ENCODE measurements at places on chromosomes 7 and 10.

DNA sequence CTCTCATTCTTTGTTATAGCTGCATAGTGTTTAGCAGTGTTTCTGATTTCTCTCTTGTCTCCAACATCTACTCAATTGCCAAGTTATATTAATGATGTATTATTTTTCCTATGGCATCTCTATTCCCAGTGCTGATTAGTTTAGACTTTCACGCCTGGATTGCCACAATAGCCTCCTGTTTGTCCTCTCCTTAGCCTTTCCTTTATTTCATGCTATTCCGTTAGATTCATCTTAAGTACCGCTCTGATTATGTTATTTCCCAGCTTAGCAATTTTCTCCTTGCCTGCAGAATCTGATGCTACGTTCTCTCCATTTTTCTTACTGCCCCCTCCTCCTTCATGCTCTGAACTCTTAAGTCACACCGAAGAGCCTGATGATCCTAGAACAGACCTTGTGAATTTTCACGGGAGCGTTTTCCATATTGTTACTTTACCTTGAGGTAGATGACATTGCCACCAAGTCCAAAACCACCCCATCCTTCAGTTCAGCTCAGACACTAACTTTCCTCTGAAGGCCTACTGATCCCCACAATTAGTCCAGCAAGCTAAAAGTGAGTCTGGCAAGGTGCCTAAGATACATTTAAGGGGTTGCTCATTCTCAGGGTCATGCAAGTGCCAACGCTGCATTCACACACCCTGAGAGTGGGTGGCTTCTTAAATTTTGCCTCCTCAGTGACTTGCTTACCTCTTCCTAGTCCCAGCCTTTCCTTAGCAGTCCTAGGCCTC, 6.6 kb upstream of the NRF1 start:
- DNase-seq = no peak

DNA sequence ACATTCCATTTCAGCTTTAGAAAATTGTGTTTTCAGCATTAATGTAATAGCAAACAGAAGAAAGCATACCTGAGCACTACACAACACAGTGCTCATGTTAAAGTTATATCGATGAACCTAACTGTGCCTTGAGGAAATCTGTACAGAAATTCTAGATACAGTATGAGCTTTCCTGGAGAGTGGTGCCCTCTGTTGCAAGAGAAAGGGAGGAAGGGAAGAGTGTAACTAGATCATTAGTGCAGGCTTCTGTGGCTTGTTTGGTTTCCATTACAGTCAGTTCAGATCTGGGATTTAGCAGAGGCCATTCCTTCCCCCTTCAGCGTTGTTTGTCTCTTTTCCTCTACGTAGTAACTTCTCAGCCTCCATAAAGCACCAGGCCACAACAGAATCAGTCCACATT, 139.7 kb downstream of the HTR7 start:
- DNase-seq = peak; percentile 8

GRCh38 chr10:21494191-21495001, 31.1 kb downstream of the SKIDA1 start:
- peak; percentile 41 for DNase-seq

- no peak for DNase-seq
Observed at GRCh38 chr7:150562919-150563318, 4.3 kb upstream of the GIMAP4 start.

- DNase-seq = no peak
Observed at GRCh38 chr7:4742852-4743251, 32.6 kb upstream of the AP5Z1 start.

- DNase-seq = no peak
Observed at GRCh38 chr10:5292196-5292735, 72.5 kb upstream of the UCN3 start.

DNA sequence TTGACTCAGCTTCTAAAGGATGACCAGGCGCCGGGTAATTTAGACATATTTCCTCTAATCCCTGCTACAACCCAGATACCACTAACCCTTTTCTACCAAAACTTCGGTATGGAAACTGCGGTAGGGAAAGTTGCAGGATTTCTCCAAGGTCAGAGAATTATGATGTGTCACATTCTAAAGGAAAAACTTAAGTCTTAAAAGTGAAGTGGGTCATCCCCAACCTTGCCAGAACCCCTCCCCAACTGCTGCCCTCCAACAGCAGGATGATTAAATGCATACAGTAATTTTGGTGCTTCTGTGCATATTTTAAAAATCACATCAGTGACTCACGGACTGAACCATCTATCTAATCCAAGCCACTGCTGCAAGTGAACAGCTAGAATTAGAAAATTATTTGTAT, 52.7 kb downstream of the GRB10 start:
- DNase-seq = no peak

DNA sequence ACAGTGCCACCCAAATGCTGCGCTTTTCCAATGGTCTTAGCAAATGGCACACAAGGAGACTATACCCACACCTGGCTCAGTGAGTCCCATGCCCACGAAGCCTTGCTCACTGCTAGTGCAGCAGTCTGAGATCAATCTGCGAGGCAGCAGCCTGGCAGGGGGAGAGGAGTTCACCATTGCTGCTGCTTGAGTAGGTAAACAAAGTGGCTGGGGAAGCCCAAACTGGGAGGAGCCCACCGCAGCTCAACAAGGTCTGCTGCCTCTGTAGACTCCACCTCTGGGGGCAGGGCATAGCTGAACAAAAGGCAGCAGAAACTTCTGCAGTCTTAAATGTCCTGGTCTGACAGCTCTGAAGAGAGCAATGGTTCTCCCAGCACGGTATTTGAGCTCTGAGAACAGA, 891.2 kb downstream of the PCDH15 start:
- no peak for DNase-seq

DNA sequence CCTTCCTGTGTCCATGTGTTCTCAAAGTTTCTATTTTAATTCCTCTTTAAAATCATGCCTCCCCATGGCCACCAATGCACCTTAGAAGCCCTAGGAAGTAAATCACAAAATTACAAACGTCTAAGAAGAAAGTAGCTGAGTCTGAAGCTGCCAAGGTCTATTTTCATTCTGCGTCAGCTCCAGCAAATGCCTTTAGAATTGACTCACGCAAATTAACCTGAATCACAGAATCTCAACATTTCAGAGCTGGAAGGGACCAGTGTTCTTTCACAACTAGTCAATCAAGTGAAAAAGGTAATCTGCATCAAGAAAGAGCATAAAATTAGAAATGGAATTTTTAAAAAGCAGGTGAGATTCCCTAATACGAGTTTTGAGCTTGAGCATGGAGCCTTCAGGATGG, 1017.6 kb downstream of the SORCS3 start:
- no peak for DNase-seq

GRCh38 chr10:114326795-114327194, 77.5 kb downstream of the AFAP1L2 start:
- DNase-seq = no peak

DNA sequence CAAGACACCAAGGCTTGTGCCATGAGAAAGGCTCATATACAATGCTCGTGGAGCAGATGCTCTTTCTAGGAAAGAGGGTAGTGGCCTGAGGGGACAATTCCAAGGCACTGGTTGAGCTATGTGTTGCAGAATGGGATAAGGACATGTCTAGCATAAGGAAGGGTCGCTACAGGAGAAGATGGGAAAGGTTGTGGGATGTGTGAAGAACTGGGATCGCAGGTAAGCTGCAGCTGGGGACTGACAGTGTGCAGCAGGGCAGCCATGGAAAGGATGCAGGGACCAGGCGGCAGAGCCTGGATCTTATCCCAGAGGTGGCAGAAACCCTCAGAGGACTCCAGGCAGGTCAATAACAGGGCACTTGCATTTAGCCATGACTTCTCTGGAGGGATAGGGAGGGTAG, 56.1 kb downstream of the COBL start:
- no peak for DNase-seq

DNA sequence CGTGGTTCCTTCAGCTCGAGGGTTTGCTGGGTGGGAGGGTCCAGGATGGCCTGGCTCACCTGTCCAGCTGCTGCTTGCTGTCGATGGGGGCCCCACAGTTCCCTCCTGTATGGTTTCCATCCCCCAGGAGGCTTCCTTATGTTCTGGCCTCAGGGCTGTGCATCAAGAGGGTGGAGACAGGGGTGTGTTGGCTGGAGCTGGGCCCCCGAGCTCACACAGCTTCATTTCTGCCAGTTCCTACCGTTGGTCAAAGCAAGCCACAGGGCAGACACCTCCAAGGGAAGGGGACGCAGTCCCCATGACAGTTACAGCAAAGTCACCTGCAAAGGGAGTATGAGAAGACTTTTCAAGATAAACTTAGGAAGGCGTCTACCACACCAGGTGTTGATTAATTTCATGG, 156.9 kb downstream of the EBF3 start:
- DNase-seq = no peak

DNA sequence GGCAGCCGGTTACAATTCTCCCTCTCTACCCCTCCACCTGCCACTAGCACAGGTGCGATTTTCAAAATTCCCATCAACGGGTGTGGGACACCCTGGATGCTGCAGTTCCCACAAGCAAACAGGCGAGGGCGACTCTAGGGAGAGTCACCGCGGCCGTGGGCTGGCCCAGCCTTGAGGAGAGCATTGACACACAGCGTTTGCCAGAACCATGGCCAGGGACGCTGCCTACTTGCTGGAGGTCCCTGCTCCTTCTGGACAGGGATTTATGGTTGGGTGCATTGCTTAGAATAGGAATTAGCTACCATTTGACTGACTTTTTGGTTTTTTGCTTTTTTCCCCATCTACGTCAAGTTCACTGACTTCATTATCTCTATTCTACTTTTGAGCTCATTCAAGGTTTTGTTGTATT, 19.0 kb upstream of the CLDN4 start:
- peak; percentile 86 for DNase-seq

- no peak for DNase-seq
Observed at GRCh38 chr10:13945390-13946208, 358.8 kb downstream of the PRPF18 start.

DNA sequence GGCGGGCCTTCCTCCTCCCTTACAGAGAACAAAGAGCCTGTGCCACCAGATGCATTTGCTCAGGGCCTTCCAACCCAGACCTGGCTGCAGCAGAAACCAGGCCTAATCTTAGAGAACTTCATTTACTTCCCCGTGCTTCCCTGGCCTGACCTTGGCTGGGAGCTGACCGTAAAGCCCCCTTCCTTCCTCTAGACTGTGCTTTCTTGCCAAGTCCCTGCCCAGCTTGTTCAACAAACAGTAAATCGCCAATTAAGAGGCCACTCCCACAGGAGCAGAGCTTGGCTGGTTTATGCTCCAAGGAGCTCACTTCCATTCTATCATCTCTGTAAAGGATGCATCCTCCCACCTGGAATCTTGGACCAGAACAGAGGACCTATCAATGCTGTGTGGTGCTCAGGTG, 110.9 kb downstream of the COL13A1 start:
- DNase-seq = no peak

- no peak for DNase-seq
Observed at GRCh38 chr10:110540031-110540430, 27.5 kb upstream of the SMC3 start.

GRCh38 chr10:58414270-58415041, 29.2 kb downstream of the TFAM start:
- peak; percentile 57 for DNase-seq

DNA sequence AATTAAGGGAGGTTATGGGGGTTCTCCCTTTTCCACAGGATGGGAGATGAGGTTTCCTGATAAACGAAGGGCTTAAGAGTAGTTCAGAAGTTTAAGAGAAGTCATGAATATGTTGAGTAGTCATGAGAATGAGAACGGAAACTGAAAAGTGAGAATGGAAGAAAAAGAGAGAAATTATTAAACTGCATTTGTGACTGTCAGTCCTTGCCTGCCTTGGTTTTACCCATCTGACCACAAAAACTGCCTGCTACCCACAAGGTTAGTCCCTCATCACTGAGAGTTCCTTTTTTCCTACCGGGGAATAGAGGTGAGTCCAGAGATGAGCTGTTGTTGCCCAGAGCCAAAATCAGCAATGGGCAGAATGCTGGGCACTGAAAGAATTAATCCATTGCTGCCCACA, 174.1 kb upstream of the BET1 start:
- DNase-seq = no peak

DNA sequence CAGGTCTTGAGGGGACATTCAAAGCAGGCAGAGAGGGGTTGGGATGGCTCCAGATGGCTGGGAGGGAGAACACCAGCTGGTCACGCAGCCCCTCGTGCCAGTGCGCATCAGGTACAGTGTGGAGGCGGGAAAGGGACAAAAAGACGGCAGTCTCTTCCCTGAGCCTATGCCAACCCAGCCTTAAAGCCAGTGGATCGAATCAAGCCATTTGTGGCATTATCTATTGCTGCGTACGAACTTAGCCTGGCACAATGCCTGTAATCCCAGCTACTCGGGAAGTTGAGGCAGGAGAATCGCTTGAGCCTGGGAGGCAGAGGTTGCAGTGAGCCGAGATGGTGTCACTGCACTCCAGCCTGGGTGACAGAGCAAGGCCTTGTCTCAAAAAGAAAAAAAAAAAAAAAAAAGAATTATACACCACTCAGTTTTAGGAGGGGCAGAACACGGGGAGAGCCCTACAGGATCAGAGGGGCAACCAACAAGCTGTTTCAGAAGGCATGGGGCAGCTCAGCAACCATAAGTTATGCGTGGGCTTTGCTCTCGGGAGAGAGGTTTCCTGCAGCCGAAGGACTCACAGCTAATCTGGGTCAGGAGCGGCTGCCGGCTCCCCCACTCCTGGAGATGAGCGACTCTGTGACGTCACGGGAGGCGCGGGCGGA, 356 bp upstream of the NDUFB2 start:
- DNase-seq = peak; percentile 96

GRCh38 chr10:99975106-99975829, 34.5 kb downstream of the DNMBP start:
- DNase-seq = no peak

Data from Daoy (cell line).